Activated T-helper 2 cell treated with anti-CD3 and anti-CD28 coated beads, Interferon-gamma antibody, Interleukin-2, Interleukin-4, amounts not matched to agents 10 μg/mL and 5 μg/mL and 100 μg/mL, durations not matched to agents 14 hours and 24 hours and 36 hours (primary cell): ENCODE measurements at places on chromosomes 11 and 22. TPM values are rescaled to one million over a fixed set of nuclear protein-coding genes. Genes with fewer than 3 reads are reported as not detected.

GRCh38 chr11:77776455-77776854 lies 44.1 kb downstream of the RSF1 start:
- H3K27me3 ChIP-seq: no peaks in the 10 kb centered on the region
- H3K36me3 ChIP-seq: peaks cover 4% of the 10 kb centered on the region
- H3K4me1 ChIP-seq: peaks cover 19% of the 10 kb centered on the region
- H3K4me3 ChIP-seq: no peak overlapping the region

DNA sequence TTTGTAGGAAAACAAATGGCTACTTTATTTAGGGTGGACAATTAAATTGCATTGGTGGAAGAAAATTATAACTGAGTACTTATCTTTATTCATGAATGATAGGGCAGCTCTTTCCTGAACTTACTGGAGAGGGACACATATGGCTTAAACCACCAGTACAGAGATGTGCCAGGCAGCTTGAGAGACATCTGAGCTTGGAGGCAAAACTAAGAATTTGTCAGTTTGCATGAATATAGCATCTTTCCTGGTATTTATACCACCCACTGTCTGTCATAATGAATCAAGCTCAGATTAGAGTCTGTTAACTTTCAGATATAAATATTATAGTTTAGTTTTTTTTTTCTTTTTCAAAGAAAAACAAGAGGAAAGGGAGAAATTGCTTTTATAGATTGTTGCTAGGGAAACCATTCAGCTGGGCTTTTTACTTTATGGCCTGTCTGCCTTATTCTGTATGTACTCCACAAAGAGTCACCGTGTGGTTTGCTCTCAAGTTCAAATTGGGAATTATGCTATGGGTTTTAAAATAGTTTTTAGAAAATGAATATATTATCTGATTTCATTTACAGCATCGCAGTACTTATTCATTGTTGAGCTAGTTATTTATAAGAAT lies 477.0 kb upstream of the CHORDC1 start:
- H3K36me3 ChIP-seq: no peaks in the 10 kb centered on the region
- no peak overlapping the region for H3K27ac ChIP-seq
- no peaks in the 10 kb centered on the region for H3K4me1 ChIP-seq
- no peak overlapping the region for H3K4me3 ChIP-seq

DNA sequence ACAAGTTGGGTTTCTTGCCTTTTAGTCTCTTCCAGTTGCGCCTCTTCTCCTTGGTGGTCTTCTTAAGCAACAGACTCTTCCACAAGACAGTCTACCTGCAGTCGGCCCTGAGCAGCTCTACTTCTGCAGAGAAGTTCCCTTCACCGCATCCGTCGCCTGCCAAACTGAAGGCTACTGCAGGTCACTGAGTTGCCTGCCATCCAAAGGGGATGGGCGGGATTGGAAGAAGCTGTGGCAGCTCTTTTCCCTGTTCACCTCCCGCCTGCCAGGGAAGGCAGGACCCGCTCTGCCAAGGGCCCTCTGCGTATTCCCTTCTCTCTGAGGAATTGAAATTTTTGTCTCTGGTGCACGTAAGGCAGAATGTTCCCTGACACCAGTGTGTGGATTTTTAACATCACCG lies 9.2 kb upstream of the STT3A start:
- H3K36me3 ChIP-seq: peaks cover 54% of the 10 kb centered on the region
- DNase-seq: no peak
- no peaks in the 10 kb centered on the region for H3K27me3 ChIP-seq
- H3K4me3 ChIP-seq: no peak overlapping the region

DNA sequence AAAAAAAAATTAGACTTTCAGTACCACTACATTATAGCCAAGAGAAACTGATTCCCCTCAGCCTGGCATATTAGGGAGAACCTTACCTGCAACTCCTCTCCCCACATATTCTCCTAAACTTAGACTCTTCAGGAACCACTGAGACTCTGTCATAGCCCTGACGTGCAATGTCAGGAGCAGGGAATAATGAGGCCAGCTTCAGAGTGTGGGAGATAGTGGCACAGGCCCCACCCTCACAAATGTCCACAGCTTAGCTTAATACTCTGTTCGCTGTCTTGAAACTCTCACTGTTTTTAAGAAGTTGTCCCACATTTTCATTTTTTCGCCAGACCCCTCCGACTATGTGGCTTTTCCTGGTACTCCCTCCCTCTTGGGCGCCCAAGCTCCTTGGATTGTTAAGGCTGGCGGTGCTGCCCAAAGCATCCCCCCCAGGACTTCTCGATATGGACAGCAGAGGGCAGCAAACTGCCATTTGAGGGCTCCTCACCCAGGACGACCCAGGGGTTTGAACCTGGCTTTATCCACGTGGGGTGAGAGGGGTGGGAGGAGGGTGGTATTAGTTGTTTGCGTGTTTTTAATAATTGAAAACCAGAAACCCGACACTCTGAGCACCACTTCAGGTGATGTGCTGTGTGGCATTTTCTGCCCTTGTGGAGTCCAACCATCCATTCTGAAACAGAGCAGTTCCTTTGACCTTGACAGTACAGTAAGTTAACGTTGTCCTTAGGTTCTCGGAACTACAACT lies 45.2 kb upstream of the RASSF10 start:
- no peaks in the 10 kb centered on the region for H3K36me3 ChIP-seq
- H3K4me3 ChIP-seq: no peak overlapping the region
- DNase-seq: peak; percentile 36
- H3K4me1 ChIP-seq: no peaks in the 10 kb centered on the region
- H3K27ac ChIP-seq: no peak overlapping the region

DNA sequence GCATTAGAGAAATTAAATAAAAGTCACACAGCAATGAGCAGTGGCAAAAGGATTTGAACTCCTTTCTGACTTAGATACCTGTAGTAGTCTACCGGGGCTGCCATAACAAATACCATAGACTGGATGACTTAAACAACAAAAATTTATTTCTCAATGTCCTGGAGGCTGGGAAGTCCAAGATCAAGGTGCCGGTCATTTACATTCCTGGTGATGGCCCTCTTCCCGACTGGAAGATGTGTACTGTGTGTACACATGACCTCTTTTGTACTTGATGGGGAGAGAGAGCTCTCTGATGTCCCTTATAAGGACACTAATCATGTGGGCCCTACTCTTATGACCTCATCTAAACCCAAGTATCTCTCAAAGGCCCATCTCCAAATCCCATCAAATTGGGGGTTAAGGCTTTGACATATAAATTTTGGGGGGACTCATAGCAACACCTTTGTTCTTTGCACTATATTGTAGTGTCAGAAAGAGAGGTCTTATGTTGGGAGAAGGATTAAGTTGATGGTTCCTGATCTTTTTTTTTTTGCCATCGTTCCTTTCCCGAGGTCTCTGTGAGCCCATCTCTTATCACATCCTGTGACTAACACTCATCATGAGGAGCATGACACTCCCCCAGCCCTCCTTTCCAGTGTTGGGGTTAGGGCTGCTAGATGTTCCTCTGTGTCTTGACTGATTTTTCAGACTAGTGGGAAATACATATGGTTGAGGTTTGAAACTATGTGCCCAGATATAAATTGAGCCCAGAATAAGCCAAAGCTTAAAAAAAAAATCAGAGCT lies 104.3 kb downstream of the TRAF6 start:
- H3K4me3 ChIP-seq: no peak overlapping the region
- H3K27ac ChIP-seq: no peak overlapping the region
- peaks cover 33% of the 10 kb centered on the region for H3K36me3 ChIP-seq
- H3K27me3 ChIP-seq: no peaks in the 10 kb centered on the region
- DNase-seq: no peak
- H3K4me1 ChIP-seq: peaks cover 46% of the 10 kb centered on the region

- DNase-seq: no peak
- no peak overlapping the region for H3K4me3 ChIP-seq
- H3K27ac ChIP-seq: no peak overlapping the region
- H3K27me3 ChIP-seq: no peaks in the 10 kb centered on the region
- H3K4me1 ChIP-seq: no peaks in the 10 kb centered on the region
Observed at GRCh38 chr11:126751242-126751641, 249.3 kb downstream of the KIRREL3 start.

- peak overlapping the region; percentile 91 for H3K4me3 ChIP-seq
- H3K36me3 ChIP-seq: peaks cover 60% of the 10 kb centered on the region
- peak overlapping the region; percentile 58 for H3K27ac ChIP-seq
- peaks cover 2% of the 10 kb centered on the region for H3K27me3 ChIP-seq
Observed at GRCh38 chr22:30354644-30355043, 2.0 kb downstream of the SF3A1 start.

GRCh38 chr11:28701760-28702449 lies 593.7 kb downstream of the METTL15 start:
- H3K27me3 ChIP-seq: no peaks in the 10 kb centered on the region
- H3K4me1 ChIP-seq: no peaks in the 10 kb centered on the region
- no peak overlapping the region for H3K4me3 ChIP-seq
- H3K36me3 ChIP-seq: no peaks in the 10 kb centered on the region
- DNase-seq: no peak
- H3K27ac ChIP-seq: no peak overlapping the region

DNA sequence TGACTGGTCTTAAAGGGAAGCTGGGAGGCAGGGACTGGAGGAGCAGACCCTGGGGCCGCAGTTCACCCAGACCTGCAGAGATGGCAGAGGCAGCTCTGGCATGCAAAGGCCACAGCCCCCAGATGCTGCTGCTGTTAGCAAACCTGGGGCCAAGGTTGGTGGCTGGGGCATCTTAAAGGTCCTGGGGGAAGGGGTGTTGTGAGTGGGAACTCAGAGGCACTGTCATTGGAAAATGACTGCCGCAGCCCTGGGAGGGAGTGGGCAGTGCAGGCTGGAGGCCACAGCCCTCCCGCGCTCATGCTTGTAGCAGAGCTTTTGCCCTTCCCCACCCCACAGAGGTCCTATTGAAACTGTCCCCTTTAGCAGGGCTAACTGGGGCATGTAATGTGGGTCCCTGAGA lies 111.8 kb downstream of the CTTN start:
- no peak overlapping the region for H3K27ac ChIP-seq
- H3K4me3 ChIP-seq: no peak overlapping the region
- DNase-seq: no peak
- no peaks in the 10 kb centered on the region for H3K4me1 ChIP-seq
- no peaks in the 10 kb centered on the region for H3K36me3 ChIP-seq

GRCh38 chr22:35488513-35488912 lies 52.1 kb upstream of the RASD2 start:
- H3K27ac ChIP-seq: no peak overlapping the region
- H3K4me1 ChIP-seq: no peaks in the 10 kb centered on the region
- no peaks in the 10 kb centered on the region for H3K27me3 ChIP-seq
- no peak for DNase-seq
- no peaks in the 10 kb centered on the region for H3K36me3 ChIP-seq

GRCh38 chr11:69913591-69914285 lies 94.5 kb upstream of the FGF3 start:
- peaks cover 6% of the 10 kb centered on the region for H3K27me3 ChIP-seq
- no peaks in the 10 kb centered on the region for H3K36me3 ChIP-seq
- H3K4me3 ChIP-seq: no peak overlapping the region

GRCh38 chr11:117857734-117858414 lies 18.6 kb downstream of the FXYD6 start:
- no peak overlapping the region for H3K27ac ChIP-seq
- no peak overlapping the region for H3K4me3 ChIP-seq
- peaks cover 4% of the 10 kb centered on the region for H3K4me1 ChIP-seq
- H3K27me3 ChIP-seq: peaks cover 7% of the 10 kb centered on the region

DNA sequence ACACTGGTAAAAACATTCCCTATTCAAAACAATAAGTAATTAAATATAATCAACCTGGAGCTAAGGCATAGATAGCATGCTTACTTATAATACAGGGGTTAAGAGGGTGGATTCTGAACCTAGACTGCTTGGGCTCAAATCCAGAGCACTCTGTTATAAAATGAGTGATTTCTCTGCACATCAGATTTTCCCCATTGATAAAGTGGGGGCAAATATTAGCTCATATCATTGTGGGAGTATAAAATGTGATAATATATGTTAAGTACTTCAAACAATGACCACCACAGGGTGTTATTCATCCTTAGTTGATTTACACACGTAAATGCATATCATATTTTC lies 139.4 kb downstream of the LUZP2 start:
- H3K4me1 ChIP-seq: no peaks in the 10 kb centered on the region
- no peak for DNase-seq
- no peak overlapping the region for H3K4me3 ChIP-seq
- H3K27ac ChIP-seq: no peak overlapping the region
- no peaks in the 10 kb centered on the region for H3K36me3 ChIP-seq

GRCh38 chr11:2574553-2575535 lies 125.0 kb downstream of the KCNQ1OT1 start:
- H3K36me3 ChIP-seq: no peaks in the 10 kb centered on the region
- no peak for DNase-seq
- H3K4me1 ChIP-seq: no peaks in the 10 kb centered on the region

DNA sequence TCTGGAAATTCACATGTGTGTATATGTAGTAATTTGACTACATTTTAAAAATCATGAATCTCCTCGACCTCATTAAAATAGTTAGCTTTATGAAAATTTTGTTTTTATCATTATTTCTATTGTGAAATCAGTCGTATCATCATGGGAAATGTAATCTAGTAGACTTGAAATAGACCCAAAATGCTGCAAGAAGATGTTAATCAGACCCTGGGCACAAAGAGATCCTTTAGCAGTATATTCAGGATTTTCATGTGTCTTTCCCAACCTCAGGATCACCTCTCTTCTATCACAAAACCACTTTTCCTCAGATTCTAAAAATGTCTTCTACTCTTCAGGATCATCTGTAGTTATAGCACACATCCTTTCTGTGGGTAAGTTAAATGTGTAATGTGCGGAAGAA lies 74.9 kb upstream of the ADSL start:
- no peak overlapping the region for H3K4me3 ChIP-seq
- no peak for DNase-seq
- no peak overlapping the region for H3K27ac ChIP-seq
- H3K4me1 ChIP-seq: peaks cover 11% of the 10 kb centered on the region
- peaks cover 41% of the 10 kb centered on the region for H3K36me3 ChIP-seq

- H3K27me3 ChIP-seq: peaks cover 2% of the 10 kb centered on the region
- H3K4me1 ChIP-seq: no peaks in the 10 kb centered on the region
- no peaks in the 10 kb centered on the region for H3K36me3 ChIP-seq
Observed at GRCh38 chr11:123853038-123853437, 32.4 kb downstream of the TMEM225 start.

GRCh38 chr11:92357344-92357743 lies 132.7 kb downstream of the FAT3 start:
- H3K4me1 ChIP-seq: no peaks in the 10 kb centered on the region
- H3K36me3 ChIP-seq: no peaks in the 10 kb centered on the region
- no peak for DNase-seq

DNA sequence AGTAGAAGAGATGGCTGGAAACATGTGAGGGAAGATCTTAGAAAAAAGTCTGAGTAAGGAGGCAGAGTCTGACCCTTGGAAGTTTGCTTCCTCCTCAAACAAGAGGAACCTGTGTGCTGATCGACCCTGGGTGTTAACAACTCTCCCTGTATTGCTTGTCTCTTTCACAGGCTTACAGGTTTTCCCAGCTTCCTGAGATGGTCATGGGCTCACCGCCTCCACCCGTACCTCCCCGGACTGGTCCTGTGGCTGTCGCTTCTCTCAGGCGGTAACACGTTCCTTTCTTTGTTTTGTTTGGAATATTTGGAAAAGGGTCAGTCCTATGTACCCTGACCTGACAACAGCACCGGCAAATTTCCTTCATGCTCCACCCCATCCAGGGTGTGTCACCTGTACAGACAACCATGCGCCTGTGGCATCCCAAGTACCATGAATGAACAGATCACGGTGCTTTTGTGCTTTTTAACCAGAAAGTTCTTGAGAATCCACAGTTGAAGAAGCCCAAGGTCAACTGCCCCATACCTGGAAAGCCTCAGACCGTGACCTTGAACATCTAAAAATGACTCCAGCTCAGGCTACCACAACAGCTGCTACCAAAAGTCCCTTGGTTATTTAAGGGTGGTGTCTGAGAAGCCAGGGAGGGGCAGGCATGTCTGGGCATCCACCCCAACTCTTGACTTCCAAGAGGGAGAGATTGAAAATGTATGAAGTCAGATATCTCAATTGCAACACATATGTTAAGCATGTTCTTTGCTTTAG lies 44.6 kb downstream of the C11orf91 start:
- H3K36me3 ChIP-seq: no peaks in the 10 kb centered on the region
- no peak overlapping the region for H3K4me3 ChIP-seq
- peaks cover 2% of the 10 kb centered on the region for H3K27me3 ChIP-seq
- no peak overlapping the region for H3K27ac ChIP-seq

The C11orf16 gene
- not detected in 2 replicates for total RNA-seq

The MS4A2 gene
- total RNA-seq: not detected in 2 replicates

The CACNA1I gene
- 0.09 TPM in 2 replicates for total RNA-seq

The NECTIN1 gene
- 5.0 and 5.6 TPM in 2 replicates for total RNA-seq
